ENCODE measurements at places on chromosomes 1 and 21.

DNA sequence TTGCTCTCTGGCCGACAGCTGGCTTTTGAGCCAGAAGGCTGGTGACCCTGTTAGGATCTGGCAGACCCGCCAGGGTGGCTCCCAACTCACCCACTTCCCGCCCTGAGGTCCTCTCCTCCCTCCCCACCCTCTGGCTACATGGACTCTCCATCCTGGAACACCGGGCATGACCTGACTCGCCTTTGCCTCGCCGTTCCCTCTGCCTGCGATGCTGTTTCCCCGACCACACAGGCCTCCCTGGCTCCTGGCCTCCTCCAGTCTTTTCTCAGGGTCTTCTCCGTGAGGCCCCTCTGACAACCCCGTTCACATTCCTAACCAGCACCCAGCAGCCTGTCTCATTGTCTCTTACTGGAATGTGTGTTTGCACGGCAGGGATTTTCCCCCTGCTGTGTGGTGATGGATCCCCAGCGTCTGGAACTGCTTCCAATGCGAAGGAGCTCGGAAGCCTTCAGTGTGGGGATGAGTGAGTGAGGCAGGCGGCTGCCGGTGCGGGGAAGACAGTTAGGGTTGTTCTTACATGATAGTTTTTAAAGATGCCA lies 46.0 kb upstream of the POFUT2 start:
- DNase-seq = no peak

GRCh38 chr21:44912158-44912473 lies 8.6 kb downstream of the ITGB2 start:
- no peak for DNase-seq

- DNase-seq = no peak
Observed at GRCh38 chr1:118209648-118210047, 24.6 kb upstream of the SPAG17 start.

DNA sequence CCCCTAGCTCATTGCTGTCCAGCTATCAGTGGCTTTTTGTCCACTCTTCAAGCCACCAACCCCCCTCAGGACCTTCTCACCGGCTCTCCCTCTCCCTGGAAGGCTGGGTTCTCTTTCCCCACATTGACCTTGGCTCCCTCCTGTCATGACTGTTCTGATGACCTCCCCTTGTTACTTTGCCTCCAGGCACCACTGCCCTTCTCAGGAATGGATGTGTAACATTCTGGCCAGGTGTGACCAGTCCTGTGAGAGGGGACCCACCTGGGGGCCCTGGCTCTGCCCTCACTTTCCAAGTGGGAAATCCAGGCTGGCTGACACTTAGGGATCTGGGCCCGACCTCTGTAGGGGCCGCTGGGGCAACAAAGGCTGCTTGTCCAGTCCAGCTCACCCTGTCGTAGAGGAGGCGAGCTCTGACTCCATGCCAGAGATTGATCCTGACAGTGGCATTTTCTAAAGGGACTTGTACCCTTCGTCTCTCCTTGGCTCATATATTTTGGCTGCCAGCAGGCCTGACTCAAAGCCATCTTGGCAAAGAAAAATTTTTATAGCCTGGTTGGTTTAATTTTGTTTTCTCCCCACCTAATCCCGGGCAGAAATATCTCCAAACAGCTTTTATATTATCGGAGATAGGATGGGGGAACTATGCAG lies 37.9 kb upstream of the USP24 start:
- DNase-seq = no peak

DNA sequence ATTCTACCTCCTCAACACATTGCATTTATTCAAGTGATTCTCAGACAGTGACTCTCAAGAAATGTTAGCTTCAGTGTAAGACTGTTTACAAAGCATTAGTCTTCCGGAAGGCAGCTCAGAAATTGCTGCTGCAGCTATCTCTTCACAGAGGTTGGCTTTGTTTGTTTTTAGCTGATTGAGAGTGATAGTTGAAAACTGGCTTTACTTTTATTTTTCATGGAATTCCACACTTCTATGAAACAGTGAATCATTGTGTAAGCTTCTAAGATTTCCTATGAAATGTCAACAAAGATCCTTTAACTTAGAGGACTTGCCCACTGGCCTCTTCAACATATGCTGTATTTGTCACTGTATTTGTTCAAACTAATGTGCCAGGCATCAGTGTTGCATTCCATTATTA lies 121.3 kb downstream of the TNNI3K start:
- no peak for DNase-seq

DNA sequence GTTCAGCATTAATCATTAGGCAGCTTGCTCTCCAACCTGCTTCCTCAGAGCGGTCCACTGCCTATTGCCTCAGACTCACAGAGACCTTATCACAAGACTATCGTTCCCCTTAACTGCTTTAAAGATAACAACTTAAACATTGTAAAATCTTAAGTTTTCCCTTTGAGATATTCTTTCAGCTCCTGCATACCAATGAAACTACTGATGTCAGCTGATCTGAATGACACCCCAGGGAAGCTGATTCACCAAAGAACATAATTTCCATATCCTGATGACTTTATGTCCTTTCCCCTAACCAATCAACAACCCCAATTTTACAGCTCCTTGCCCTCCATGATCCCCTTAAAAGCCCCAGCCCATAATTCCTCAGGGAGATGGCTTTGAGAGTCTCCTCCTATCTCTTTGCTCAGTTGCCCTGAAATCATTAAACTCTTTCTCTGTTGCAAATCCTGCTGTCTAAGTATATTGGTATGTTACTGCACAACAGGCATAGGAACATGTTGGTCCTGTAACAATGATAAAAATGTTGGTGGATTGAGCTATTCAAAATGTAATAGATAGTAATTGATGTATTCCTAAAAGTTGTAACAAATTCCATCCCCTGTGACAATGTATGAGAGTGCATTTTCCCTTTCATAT lies 621.4 kb upstream of the RGS18 start:
- DNase-seq = no peak

DNA sequence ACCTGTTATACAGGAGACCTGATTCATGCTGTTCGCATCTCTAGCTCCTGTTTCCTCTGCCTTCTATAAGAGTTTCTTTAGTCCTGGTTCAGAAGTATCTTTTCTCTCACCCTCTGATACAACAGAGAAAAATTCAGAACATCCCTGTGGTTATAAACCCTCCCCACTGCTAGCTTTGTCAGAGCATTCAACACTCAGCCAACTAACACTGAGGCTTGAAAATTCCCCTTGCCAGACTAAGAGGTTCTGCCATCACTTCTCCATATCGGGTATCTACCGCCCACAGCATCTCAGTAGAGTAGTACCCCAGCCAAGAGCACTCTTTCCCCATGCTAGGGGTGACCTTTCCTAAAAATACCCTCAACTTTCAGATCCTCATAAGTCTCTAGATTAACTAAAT lies 19.6 kb upstream of the PIK3R3 start:
- no peak for DNase-seq

DNA sequence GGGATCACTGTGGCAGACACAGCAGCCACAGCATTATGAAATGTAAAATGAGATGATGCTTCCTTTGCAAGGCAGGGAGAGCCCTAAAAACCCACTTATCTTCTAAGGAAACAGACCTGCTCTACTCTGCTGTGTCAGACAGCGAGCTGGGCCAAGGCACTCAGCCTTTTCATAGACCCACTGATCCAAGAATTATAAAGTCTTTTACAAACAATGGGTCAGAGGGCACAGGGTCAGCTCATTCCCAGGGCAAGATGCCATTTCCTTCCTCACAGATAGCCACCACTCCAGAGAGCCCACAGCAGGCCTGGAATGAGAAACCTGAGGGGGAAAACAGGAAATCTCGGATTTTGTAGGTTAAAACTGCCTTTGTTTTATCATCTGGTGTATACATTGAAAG lies 42.9 kb downstream of the CASQ2 start:
- DNase-seq = no peak

GRCh38 chr1:30900931-30901560 lies 7.5 kb downstream of the SDC3 start:
- no peak for DNase-seq

GRCh38 chr1:1000357-1001056 lies 610 bp upstream of the HES4 start:
- DNase-seq = peak; percentile 93

DNA sequence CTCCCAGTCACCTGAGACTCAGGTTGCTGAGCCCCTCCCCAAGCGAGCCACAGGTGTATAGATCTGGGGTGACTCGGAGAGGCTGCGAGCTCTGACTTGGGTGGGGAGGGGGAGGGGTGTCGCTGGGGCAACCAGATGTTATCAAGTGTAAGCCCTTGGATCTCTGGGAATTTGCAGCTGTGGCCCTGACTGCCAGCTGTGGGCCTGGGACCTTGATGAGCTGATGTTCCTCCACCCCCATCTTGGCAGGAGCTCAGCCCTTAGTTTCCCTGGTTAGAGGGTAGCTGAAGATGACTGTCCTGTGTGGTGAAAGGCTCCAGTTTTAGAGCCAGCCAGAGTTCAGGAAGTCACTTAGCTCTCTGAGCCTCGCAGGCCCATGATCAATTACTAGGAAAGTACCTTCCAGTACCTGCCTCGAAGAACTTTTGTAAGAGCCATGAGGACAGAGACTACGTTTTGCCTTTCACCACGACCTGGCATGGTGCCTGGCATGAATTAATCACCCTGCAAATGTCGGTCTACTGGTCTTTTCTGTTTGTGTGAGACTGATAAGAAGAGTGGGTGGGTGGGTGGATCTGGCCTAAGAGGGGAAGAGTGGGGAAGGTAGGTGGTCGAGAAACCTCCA lies 55.8 kb downstream of the YARS1 start:
- DNase-seq = no peak

DNA sequence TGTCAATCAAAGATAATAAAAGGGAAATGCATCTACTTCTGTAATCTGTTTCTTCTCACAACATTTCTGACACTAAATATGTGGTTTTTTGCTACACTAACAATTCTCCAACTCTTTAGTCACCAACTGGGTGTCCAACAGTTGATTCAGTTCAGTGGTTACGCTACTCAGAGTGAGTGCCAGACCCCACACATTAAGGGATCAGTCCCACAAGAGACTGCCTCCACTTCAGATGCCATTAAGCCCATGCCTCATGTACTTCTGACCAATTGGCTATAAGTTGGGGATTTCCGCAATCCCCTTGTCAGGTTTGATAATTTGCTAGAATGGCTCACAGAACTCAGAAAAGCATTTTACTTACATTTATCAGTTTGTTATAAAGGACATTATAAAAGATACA lies 28.4 kb downstream of the RNF2 start:
- DNase-seq = no peak

DNA sequence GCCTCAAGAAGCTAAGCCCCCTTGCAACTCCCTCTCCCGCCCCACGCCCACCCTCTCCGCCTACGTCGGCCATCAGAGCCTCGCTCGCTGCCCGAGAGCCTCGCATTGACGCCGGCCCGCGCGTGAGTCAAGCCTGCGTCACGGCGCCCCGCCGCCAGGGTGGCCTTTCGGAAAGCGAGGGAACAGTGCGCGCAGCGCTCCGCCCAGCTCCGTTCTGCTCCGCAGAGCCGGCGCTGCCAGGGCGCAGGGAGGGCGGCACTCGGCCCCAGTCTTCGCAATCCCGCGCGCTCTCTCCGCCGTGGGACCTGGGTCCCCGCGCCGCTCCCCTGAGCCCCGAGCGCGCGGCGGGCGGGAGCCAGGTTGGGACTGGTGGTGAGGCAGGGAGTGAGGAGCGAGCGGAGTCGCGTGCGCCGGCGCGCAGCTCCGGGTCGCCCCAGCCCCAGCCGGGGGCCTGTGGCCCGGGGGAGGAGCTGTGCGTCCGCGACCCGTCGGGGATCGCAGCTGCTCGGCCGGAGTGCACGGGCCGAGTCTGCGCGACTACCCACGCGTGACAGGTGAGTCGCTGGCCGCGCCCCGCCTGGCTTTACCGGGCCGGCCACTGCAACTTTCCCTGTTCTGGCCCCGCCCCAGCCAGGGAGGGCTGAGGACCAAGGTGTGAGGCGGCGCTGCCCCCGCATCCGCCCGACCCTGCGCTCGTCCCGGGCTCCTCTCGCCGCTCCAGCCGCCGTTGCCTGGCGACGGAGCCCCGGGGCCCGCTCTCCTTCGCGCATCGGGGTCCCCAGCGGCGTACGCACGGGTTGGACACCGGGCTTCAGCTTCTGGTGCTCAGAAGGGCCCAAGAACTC lies at the start of gene SLC6A17:
TSS of gene SLC6A17 (plus strand) at position 165 of the 845 bp plus-strand sequence. CDS start 16,436 bp downstream, outside the sequence.
- no peak for DNase-seq

- no peak for DNase-seq
Observed at GRCh38 chr1:17167786-17168090, 37.2 kb upstream of the PADI1 start.

- DNase-seq = no peak
Observed at GRCh38 chr1:45545553-45546310, 4.9 kb upstream of the AKR1A1 start.

GRCh38 chr1:66043186-66043585 lies 250.5 kb downstream of the PDE4B start:
- DNase-seq = no peak

DNA sequence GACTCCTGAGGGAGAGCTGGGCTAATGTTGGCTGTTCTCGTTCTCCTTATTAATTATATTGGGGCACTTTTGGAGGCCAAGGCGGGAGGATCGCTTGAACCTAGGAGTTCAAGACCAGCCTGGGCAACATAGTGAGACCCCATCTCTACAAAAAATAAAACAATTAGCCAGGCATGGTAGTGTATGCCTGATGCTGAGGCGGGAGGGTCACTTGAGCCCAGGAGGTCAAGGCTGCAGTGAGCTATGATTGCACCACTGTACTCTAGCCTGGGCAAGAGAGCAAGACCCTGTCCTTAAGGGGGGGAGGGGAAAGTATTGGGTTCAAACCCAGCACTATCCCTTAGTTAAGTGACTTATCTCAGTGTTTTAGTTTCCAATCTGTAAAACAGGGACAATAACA lies 70.0 kb upstream of the NBPF3 start:
- DNase-seq = no peak

DNA sequence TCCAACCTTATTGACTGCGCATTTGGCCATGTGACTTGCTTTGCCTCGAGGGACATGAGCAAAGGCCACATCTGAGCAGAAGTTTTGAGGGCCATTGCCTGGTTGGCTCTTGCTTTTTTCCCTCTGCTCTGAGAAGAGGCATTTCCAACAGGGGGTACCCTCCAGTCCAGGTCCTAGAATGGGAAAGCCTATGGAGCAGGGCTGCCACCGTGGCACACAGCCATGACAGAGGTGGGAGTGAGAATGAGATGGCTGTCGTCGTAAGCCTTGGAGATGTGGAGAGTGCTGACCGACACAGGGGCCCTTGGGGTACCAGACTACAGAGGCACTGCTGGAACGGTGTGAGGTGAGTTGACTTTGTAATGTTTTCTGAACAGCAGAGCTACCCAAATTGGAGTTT lies 103.0 kb downstream of the KCNJ15 start:
- DNase-seq = no peak

- no peak for DNase-seq
Observed at GRCh38 chr1:164648636-164649035, 89.7 kb downstream of the PBX1 start.

DNA sequence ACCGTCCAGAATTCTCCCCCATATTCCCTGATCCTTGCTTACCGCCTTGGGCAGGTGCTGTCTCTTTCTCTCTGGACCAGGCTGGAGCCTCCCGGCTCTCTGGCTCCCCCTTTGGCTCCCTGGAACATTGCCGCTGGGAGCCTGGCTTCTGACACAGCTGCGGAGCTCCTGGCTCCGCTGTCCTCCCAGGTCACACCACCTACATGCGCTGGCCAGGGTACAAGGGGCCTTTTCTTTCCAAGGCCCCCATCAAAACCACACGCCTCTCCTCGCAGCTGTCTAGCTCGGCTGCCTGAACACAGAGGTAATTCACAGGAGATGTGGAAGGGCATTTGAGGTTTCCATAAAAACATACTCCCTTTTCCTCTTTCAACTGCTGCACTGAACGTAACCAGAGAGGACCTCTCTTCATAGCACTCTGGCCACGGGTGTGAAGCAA lies 7.5 kb upstream of the ZNF648 start:
- peak; percentile 73 for DNase-seq

GRCh38 chr1:27560268-27561123 lies 43.4 kb downstream of the AHDC1 start:
- DNase-seq = no peak

Data from GM20000 (cell line).